NAMALWA (cell line): ENCODE measurements at places on chromosomes 6 and 20.

DNA sequence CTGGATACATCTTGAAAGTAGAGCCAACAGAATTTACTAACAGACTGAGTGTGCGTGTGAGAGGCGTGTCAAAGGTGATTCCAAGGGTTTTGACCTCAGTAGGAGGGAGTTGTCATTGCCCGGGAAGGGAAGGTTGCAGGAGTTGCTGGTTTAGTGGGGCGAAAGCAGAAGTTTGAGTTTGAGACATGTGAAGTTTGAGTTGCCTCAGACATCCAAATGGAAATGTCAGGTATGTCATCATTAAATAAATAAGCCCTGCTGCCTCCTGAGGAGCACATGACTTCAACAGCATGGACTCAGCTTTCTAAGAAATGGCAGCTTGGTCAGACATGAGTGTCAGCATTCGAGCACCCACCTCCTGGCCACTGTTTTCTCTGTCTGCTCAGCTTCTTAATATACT, 26.6 kb upstream of the TGM2 start:
- no peak for DNase-seq

DNA sequence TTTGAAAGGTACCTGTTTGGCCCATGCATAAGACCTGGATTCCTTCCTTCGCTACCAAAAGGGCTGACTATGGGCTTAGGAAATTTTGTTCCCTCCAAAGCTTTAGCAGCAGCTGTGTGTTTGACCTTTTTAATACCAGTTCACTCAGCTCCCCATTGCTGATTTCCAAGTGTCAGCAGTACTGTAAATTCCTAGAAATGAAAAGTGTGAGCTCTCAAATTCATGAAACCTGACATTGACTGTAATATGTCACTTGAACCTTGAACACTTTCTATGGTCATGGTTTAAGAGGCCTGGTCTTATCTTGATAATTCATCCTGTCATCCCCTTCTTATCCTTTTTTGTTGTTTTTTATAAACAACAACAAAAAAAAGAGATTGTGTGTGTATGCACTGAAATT, 31.7 kb downstream of the STAU1 start:
- no peak for DNase-seq

DNA sequence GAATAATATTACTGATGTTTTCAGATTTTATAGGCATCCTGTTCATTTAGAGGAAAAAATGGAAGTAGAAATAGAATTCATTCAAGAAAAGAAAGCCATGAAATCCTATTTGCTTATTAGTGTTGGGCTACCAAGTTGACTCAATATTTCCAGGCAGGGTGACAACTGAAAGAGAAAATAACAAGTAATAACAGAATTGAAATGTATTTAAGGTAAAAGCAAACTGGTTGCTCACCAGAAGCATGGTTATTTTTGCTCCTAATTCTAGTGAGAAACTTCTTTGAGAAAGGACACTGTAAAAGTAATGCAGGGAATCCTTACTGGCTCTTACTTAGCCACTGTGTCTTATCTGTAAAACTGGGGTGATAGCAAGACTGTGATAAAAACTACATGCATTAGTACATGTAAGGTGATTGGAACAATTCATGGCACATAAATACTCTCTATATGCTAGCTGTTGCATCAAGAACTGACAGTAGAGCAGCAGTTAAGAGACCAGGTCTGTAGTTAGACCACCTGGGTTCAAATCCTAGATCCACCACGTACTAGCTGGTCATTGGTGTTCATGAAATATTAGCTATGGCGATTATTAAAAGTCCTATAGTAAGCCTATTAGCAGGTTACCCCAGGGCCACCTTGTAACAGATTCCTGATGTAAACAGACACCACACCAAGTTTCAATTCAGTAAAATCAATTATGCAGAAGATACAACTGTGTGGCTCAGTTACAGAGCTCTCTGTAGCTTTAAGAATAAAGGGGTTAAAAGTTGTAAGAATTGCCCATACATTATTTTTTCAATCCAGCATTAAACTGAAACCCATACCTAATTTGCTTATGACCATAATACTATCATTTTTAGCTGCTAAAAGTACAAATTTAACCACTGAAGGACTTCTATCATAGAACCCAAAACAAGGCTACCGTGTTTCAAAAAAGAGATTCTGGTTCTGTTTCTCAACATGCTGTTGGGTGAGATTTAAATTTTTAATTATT, 159.2 kb upstream of the COL21A1 start:
- DNase-seq = no peak

- no peak for DNase-seq
These were observed 11.2 kb downstream of the SLC24A3 start for GRCh38 chr20:19223640-19224039.

- DNase-seq = no peak
These were observed 34.5 kb upstream of the FAM184A start for GRCh38 chr6:119112812-119113530.

- no peak for DNase-seq
These were observed 323.1 kb upstream of the SLC35B3 start for GRCh38 chr6:8758412-8758811.

- no peak for DNase-seq
These were observed 176.3 kb downstream of the TBXT start for GRCh38 chr6:165991341-165991740.

- DNase-seq = peak; percentile 73
These were observed 12.7 kb upstream of the BAK1 start for GRCh38 chr6:33592595-33593413.

- no peak for DNase-seq
These were observed 55.3 kb downstream of the ERMARD start for GRCh38 chr6:169806701-169807100.

DNA sequence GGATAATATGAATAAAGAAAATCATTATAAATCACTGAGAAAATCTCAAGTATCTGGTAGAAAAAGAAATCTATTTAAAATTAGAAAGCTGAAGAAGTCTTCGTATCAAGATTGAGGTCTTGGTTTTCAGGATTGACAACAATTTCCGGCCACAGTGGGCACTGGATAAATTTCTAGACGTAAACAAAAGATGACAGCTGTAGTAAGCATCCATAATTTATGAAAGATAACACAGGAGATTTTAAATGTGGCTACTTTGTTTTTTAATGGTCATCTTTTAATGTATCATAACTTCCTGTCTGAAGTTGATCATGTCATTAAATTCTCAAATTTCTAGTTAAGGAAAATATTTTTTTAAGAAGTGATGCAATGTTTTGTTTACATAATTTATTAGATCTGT, 444.2 kb downstream of the HTR1B start:
- no peak for DNase-seq

DNA sequence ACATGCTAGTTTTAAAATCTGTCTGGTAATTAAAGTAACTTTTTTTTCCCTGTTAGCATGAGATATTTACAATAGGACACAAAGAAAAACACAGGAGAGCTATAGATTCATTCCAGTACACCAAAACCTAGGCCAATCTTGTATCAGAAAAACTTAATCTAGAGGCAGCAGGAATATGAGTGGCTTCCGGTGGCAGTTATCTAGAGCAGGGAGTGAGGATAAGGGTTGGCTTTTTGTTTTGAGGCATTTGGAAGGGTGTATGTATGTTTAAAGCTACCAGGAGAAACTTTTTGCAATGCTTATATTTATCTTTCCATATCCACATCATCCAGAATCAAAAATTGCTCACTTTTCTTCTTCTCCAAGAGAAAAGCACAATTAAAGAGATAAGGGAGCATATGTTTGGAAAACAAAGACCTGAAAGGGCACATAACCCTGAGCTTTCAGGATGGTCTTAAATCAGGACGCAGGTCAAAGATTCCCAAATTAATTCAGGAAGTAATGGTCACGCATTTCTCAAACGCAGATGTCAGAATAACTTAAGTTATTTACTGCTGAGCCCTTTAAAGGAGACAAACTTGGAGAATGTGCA, 13.1 kb downstream of the TFAP2A start:
- DNase-seq = no peak

DNA sequence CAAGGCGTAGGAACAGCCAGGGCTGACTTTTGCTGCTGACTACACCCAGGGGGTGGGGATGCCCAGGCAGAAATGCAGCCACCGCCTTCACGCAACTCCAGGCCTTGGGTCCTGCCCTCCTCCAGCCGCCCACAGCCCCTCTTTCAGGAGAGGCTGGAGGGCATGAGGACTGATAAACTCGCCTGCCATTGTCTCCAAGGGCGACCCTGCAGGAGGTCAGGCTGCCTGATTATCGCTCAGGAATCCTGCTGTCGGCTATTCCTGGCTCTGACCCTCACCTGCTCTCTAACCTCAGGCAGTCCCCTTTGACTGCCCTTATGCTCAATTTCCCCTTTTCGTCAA, 62.0 kb upstream of the HDDC2 start:
- no peak for DNase-seq

GRCh38 chr6:16774437-16774836, 13.2 kb upstream of the ATXN1 start:
- no peak for DNase-seq

DNA sequence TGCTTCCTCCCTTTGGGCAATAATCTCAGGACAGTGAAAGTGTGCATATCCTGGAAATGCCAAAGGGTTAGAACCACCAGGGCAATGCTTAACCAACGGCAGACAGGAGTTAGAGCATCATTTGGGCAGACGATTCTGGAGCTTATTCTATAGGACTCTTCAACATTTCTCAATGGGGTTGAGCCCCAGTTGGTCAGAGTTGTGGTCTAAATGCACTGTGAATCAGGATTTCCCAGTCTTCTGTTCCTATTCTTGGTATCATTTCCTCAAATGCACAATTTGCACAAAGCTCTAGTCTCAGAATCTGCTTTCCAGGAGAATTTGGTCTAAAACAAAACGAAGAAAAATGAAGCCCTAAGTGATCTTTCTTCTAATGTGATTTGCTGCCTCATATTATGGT, 389.6 kb upstream of the JAG1 start:
- no peak for DNase-seq

DNA sequence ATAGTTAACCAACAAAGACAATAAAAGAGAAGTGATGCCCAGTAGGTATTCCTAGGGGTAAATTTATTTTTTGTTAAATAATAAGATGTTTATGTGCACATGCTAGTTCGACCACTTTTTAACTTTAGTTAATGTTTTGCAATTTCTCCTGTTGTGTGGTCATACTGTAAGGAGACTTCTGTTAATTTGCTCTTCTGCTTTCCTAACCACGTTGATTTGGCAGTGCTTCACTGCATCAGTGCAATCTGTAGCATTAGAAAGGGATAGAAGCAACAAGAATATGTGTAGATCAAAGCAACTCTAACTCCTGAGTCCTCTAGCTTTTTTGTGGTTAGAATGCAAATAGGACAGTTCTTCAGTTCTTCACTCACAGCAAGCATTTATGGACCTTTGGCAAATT, 13.9 kb downstream of the MYB start:
- no peak for DNase-seq

- no peak for DNase-seq
These were observed at the start of gene MYT1 for GRCh38 chr20:64164123-64164836. Gene MYT1 (plus strand): TSS chr20:64164452. CDS start chr20:64198862, 34,410 bp downstream.

GRCh38 chr20:48817367-48818030, 10.3 kb downstream of the PREX1 start:
- DNase-seq = no peak

- no peak for DNase-seq
These were observed 33.0 kb downstream of the YTHDF1 start for GRCh38 chr20:63182946-63183415.

DNA sequence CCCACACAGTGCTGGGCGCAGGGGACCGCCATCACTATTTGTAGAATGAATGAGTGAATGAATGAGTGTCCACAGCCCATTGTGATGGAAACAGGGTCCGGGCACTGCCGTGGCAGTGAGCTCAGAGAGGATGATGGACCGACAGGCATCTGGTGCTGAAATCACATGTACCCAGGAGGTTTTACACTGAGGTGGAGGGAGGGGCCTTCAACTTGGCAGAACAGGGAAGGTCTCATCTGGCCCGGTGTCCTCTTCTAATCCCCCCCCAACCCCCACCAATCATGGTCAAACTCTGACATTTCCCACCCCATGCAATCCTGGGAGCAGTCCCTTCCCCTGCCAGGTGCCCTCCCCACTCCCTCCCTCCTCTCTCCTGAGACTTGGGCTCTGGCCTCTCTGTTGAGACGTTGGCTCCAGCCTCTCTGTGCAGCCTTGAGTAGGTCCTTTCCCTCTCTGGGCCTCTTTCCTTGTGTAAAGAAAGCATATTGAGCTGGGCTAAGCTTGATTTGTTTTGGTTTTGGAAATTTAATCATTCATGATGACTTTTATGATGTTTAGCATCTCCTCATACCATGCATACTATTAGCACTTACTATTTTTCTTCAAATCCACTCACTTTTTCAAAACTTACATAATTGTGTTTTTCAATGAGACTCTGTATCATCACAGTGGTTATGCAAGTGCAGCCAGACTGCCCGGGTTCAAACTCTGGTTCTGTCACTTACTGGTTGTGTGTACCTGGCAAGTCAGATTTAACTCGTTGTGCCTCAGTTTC, 10.8 kb downstream of the KIAA1755 start:
- no peak for DNase-seq

DNA sequence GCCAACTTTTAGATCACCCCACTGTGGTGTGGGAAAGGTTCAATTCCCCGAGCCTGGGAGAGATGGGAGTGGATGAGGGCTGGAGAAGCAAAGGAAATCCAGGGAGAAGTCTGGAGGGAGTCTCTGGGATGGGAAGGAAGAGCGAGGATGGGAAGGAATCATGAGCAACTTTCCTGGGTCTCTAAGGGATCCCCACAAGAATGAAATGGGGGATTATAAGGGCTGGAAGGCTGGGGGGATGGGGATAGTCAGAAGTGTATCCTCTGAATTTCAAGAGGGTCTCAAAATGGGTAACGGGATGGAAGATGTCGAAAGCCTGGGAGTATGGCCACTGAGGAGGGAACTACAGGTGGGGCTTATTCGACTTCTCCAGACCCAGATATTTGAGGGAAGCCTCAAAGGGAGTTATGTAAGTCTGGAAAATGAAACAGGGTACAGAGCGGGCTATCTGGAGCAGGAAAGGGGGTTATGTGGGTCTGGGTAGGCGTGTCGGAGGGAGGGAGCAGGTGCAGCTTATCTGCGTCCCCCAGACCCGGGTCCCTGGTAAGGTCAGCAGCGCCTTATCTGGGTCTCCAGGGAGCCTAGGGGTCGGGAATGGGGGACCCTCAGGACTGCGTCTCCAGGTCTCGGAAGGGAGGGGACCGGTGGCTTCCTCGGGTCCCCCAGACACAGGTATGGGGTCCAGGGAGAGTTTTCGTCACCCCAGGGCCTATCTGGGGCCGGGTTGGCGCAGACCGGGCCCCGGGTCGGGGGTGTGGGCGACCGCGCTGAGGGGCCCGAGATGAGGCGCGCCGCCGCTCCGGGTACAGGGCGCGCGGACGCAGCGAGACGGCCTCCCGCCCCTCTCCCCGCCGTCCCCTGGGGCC, 550 bp downstream of the PLAGL2 start:
- peak; percentile 39 for DNase-seq

DNA sequence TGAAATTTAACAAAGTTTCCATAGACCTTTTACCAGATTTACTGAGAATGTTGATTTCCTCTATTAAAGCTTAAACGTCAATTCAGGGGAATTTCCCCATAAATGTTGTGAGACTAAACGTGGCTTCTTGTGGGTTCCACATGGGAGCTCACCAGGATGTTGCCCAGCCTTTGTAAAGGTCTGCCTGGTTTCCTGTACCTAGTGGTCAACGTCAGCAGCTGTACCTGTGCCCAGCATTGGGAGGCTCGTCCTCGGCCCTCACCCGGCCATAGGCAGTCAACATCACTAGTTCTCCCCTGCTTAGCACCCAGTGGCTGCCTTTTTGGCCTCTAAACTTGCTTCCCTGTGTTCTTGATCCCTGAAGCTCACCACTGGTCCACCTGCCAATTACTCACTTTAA, 22.1 kb upstream of the CD83 start:
- peak; percentile 66 for DNase-seq

- DNase-seq = no peak
These were observed 280.4 kb upstream of the TAB2 start for GRCh38 chr6:149037051-149037671.

- DNase-seq = no peak
These were observed 171.6 kb downstream of the ADGB start for GRCh38 chr6:146770275-146770964.
